ENCODE measurements at places on chromosomes 4 and X.

DNA sequence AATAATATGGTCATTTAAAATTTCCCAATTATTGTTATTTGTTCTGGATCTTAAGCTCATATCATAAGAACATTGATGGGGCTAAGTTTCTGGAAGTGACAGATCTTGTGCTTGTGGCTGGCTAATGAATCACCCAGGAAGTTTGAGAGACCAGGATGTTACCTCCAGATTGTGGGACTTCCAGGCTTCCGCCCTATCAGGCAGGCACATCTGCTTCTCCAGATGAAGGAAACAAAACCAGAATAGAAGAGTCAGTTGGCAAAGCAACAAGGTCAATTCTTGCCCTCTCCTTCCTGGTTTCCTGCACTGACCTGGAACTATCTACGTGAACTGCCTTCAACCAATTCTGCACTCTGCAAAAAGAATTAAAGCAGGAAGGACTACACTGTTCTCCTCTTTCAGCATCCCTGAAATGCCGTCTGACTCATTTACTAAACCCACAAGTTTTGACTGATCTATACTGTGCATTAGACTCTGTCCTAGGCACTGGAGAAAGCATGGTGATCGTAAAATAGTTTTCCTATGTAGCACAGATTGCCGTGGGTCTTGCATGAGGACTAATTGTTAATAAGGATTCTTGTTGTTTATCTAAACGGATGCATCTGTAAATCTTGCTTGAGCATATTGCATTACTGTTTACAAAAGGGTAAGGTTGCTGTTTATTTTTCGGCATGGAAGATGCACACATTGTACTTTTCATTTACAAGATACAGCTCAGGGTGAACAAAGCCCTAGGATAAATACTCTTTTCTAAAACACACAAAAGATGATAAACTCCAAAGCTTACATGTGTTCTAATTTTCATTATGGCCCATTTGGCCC, 74.6 kb downstream of the AMELX start:
- no peak for DNase-seq

DNA sequence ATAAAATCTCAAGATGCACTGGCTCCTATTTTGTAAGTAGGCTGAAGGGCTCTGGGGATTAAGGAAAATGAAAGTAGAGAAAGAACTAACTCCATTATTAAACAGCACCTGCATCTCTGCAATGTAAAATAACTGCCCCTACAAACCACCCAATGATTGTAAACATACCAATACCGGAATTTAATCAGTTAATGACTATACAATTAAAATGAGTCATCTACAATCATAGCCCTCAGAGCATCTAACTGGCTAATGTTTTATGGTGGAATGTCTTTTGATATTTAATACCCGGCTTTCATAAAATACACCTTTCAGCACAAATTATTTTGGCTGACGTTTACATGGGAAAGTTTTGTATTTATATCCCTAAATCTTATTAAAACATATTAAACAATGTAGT, 142.3 kb downstream of the PAPSS1 start:
- no peak for DNase-seq

GRCh38 chrX:21586001-21586400, 72.1 kb downstream of the KLHL34 start:
- no peak for DNase-seq

- DNase-seq = no peak
These were observed 171.4 kb downstream of the FRMPD4 start for GRCh38 chrX:12309744-12310076.

DNA sequence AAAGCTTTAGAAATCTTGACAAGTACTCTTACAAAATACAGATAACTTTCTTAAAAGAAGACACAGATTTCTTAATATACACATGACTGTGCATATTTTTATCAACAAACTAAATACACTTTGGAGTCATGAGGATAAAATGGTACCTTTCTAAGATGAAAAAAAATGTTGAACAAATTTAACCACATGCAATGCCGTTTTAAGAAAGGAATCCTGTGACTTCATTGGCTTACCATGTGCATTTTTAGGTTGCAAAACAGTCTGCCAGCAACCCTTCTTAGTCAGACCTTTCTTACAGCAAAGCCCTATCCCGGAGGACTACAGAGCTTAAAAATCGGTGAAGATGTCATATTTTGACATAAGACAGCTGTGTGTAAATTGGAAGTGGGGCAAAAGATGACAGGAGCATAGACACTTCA, 51.7 kb downstream of the GASK1B start:
- DNase-seq = no peak

GRCh38 chr4:16859031-16859430, 39.4 kb downstream of the LDB2 start:
- no peak for DNase-seq

DNA sequence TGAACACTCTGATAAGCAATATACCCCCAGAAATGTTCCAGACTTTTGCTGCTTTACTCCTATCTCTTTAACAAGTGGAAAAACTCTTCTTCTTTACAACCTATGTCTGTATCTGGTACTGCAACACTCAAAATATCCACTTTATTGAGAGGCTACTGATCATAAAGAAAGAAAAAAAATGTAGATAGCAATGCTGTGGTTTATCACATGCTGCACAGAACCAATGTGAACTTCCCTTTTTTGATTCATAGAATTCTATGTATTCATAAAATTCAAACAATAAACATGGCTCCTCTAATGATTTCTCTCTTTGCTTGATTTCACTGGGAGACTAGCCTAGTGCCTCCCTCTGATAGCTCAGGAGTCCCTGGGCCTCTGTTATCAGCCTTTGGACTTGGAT, 223.5 kb downstream of the ZNF674 start:
- DNase-seq = no peak

GRCh38 chrX:129000797-129001196, 522.5 kb downstream of the SMARCA1 start:
- DNase-seq = no peak

- no peak for DNase-seq
These were observed 274.5 kb upstream of the FMR1 start for GRCh38 chrX:147637190-147637589.

DNA sequence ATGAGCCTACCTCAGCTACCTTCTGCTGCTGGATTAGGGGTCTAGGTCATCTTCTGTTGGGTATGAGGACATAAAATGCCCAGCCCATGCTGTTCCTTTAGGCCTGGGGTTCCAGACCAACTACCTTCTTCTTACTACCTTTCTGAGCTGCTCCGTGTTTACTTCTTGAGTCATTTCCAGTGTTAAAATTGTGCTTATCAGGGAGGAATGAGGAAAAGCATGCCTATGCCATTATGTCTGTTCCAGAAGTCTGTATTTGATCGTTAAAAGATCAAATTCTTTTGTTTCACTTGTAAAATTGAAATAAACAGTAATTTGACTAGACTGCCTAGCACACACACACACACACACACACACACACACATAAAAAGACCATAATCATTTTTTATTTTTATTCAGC, 1912.7 kb upstream of the TENM3 start:
- no peak for DNase-seq

DNA sequence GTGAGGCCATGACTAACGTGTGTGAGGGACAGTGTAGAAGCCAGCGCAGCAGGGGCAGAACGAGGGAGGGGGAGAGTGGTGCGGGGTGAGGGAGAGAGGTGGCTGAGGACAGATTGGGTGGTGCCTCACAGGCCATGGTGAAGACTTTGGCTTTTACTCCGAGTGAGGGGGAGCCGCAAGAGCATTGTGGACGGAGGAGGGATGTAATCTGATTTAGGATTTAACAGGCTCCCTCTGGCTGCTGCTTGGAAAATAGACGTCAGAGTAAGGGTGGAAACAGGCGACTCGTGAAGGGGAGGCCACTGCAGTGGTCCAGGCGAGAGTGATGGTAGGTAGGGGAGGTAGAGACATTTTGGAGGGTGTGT, 13.0 kb downstream of the PPP1R3F start:
- no peak for DNase-seq

DNA sequence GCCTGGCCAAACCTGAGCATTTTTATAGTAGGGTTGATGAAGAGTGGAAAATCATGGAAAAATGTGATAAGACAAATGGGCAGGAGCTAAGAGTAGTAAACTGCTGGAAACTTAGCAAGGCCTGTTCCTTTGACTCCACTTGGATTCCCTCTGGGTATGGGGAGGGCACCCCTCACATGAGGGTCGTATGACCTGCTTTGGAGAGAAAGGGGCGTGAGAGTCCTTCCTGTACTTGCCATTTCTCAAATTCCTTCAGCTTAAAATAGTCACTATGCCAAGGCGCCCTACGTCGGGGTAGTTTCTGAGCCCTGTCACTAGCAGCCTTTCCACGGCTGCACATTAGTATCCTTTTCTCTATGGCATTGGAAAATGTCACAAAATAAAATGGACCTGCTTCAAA, 49.1 kb downstream of the GPRIN3 start:
- DNase-seq = no peak

- DNase-seq = no peak
These were observed 98.9 kb downstream of the HPGD start for GRCh38 chr4:174423257-174423944.

GRCh38 chr4:150624055-150624454, 42.1 kb downstream of the MAB21L2 start:
- no peak for DNase-seq

DNA sequence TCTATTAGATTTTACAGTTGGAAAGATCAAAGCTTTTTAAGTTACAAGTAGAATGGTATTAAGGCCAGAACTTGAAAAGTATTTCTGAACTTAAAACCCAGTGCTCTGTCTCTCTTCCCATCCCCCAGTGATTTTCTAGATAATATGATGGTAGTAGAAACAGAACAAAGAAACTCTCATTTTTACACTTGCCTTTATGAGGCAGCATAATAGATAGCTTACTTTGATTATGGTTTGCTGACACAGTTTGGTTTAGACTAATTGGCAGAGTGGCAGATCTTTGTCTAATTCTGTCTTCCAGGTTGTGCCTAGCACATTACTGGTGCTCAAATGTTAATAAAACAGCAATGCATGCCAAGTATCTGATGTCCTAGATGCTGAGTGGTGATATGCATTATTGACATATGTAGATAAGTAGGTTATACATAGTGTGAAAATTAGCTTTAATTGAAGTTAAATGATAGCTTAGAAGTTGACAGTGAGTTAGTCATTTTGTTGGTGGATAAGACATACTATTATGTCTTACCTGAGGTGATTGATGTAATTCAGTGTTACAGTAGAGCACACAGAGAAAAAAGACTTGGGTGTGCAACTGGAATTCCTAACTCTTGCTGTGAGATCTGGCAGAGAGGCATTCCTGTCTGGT, 4.3 kb upstream of the RAPGEF2 start:
- DNase-seq = no peak

DNA sequence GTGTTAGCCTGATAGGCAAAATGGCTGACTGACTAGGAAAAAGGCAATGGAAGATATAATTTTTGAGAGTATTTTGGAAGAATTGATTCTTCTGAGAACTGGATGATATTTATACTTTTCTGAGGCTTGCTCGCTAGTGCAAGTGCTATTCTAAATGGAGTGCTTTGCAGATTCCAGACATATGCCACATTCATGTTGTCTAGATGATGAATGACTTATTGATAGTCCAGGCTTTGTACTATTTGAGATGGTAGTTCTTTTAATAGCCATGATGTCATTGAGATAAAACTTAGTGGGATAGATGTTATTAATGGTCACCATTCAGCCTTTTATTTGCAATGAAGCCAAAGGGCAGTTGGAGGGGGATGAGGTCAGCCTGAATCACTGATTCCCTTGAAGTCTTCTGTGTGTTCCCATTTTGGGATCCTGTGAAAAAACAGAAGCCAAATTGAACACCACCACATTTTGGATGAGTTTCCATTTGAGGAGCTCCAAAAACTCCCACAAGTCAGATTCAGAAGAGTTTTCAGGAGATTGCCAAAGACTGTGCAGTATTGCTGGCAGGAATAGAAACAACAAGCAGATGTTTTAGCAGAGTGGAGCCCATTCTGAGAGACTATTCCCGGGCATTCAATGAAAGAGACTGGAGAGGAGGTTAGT, 184.1 kb downstream of the IL1RAPL2 start:
- no peak for DNase-seq

GRCh38 chr4:26176598-26177149, 144.1 kb upstream of the RBPJ start:
- DNase-seq = no peak

- no peak for DNase-seq
These were observed 25.1 kb upstream of the PRDM8 start for GRCh38 chr4:80172203-80172602.

DNA sequence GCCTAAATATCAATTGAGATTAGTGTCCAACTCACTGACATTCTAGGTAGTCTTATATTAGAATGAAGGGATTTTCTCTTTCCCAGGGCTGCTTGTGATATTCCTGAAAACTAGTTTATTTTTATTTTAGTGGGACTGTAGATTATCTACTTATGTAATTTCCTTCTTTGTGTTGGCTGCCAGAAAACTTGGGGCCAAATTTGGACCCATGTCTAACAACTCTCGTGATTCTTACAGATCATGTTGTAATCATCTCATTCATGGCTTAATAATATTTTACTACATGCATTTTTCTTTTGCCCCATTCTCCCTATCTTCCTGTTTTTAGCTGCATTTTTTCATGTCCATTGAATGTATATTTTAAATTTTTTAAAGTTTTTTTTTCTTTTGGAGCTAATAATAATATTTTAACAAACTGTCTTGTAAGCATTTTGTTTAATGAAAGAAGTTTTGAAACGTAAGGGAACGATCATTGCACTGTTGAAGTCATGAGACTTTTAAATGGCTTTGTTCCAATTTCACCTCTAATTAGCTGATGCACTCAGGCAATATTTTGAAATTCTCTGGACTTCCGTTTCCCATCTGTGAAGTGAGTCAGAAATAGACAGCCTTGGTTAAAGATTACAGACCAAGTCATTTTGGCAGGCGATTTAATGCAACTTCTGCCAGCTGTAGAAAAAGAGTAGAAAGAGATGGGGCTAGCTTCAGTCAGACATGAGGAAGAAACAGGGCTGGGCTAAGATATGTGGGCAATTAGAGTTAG, 14.3 kb upstream of the TDO2 start:
- DNase-seq = no peak

DNA sequence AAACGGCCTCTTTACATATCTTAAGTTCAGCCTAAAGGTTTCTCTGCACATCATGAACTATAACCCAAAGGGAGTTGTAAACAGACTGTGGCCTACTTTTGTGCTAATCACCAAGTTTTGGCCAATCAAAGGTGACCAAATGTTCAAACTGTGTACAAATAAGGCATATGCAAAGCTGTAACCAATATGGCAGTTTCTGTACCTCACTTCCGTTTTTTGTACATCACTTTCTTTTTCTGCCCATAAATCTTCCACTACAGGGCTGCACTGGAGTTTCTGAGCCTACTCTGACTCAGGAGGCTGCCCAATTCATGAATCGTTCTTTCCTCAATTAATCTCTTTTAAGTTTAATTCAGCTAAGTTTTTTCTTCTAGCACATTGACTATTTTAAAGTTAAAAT, 318.7 kb downstream of the SLC7A11 start:
- DNase-seq = no peak

DNA sequence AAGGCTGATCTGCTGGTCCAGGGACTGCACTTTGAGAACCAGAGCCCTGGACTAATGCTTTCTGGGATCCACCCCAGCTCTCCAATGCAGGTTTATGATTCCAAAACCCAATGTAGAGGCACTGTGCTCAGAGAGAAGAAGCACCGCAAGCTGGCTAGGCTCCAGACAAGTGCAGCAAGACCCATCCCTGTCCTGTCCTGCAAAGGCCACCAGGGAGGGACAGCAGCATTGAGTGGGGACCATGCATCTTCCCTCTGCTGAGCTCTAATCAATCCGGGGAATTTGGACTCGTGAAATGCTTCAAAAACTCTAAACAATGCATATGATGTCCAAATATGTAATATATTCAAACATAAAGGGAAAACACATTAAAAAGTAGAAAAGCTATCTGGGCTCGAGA, 10.8 kb upstream of the NSG1 start:
- DNase-seq = no peak

Measured in GM10248 (cell line).